CD4-positive, alpha-beta T cell treated with Interleukin-21 for 1 hour (primary cell): ENCODE measurements at places on chromosomes 4 and X.

DNA sequence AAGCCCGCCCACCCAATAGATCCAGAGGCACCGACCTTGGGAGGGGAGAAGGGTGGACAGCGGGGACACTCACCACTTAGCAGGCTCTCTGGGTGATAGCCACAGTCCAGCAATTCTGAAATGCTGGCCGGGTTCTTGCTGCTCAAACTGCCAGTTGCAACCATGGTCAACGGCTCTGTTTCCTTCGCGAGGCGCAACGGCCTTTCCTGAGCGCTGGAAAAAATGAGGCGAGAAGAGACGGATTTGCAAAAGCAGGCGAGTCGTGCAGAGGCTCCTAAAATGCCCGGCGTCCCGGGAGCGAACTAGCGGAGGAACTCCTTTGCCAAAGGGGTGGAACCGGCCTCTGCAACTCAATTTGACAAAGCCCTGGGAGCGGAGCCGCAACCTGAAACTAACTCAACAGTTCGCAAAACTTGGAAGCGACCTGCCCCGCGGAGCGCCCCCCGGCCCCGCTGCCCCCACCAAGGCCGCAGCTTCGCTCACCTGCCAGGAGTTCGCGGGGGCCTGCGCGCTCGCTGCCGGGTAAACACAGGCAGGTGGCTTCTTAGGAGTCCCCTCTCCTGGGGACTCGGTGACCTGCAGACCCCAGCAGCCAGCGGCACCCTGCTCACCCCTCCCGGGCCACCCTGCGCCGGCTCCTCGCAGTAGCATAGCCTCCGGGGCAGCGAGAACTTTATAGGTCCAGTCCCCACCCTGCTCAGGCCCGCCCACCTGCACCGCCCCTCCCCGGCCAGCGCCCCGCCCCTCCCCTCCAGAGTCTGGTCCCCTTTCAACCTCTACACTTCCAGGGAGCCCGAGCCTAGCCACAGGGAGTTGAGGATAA, at the start of gene DDIT4L:
Gene DDIT4L, minus strand, starts transcription at position 649 of the 823 bp plus-strand sequence. Its CDS starts 485 bp downstream, at position 164.
- no peak for DNase-seq

GRCh38 chr4:41106081-41106480, 108.3 kb downstream of the APBB2 start:
- DNase-seq: no peak

GRCh38 chr4:186979961-186980745, 256.5 kb upstream of the FAT1 start:
- DNase-seq: no peak

DNA sequence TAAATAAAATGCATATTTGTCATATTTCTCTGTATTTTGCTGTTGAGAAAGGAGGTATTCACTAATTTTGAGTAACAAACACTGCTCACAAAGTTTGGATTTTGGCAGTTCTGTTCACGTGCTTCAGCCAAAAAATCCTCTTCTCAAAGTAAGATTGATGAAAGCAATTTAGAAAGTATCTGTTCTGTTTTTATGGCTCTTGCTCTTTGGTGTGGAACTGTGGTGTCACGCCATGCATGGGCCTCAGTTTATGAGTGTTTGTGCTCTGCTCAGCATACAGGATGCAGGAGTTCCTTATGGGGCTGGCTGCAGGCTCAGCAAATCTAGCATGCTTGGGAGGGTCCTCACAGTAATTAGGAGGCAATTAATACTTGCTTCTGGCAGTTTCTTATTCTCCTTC, 3.3 kb downstream of the HTT start:
- DNase-seq: no peak

DNA sequence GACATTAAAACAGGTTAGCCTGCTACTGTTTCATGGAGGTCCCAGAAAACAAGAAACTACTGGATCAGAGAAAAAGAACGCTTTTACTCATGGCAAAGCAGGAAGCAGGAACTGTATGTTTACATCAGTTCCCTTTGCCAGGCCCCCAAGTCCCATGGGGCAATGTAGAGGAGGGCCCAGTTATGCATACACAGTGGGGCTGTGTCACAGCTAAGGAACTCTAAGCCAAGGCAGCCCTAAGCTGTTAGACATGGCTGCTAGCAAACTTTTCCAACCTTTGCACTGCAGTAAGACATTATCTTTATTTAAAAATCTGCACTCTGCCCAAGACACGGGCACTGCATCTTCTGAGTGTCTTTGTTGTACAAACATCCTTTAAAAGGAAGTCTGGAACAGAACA, 975.8 kb downstream of the C4orf33 start:
- no peak for DNase-seq

GRCh38 chr4:65831828-65832227, 161.5 kb upstream of the EPHA5 start:
- no peak for DNase-seq

DNA sequence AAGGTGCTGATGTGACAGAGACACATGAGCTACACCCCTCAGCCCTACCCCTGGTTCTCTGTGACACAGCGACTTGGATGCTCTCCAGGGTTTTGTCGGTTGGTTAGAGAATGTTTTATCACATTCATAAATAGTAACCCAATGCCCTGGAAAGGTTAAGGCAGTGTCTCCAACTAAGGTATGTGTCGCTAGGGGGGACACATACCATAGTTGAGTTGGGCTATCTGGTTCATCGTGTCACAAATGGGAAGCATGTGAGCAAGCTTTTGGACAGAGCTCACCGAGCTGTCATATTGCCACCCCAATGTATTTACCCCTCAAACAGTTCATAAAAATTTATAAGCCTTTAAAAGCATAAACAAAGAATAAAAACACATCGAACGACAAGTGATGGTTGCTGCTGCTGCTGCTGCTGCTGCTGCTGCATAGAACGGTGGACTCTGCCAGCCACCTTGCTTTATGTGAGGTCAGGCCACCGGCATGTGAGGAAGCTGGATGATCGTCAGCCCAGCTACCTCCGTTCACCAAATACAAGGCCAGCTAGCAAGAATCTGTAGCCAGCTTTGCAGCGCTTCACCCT, 55.9 kb downstream of the STOX2 start:
- DNase-seq: no peak

DNA sequence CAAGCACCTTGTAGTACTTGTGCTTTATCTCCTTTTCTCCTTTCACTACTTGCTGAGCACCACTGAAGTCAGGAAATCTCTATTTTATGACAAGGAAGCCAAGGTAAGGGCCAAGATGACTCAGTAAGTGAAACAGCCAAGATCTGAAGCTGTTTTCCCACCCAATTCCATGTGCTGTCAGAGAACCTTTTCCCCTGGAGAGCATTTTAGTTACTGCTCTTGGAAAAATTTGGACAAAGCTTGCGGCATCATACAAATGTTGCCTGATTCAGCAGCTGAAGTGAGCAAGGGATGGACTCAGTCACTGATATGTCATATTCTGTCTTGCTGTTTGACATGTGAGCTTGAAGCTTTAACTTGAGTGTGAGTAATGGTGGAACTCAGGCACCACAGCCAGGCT, 391.4 kb downstream of the RAB28 start:
- DNase-seq: no peak

GRCh38 chrX:144918936-144919335, 328.4 kb upstream of the SPANXN1 start:
- DNase-seq: no peak

DNA sequence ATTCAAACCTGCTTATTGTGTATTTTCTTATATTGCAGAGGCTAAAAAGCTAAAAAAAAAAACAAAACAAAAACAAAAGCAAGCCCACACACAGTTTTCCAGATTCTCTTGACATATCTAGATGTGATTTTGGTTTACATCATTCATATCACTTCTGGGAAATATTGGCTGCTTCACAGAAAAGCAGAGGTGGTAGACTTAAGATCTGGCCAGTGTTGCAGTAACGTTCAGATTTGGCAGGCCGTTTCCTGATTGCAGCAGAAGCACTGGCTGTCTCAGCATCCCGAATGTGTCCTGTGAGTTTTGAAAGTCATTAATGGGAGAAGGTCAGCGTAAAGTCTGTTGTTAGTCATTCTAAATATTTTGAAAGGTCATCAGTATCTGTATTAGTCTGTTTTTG, 2062.0 kb downstream of the ARAP2 start:
- no peak for DNase-seq

DNA sequence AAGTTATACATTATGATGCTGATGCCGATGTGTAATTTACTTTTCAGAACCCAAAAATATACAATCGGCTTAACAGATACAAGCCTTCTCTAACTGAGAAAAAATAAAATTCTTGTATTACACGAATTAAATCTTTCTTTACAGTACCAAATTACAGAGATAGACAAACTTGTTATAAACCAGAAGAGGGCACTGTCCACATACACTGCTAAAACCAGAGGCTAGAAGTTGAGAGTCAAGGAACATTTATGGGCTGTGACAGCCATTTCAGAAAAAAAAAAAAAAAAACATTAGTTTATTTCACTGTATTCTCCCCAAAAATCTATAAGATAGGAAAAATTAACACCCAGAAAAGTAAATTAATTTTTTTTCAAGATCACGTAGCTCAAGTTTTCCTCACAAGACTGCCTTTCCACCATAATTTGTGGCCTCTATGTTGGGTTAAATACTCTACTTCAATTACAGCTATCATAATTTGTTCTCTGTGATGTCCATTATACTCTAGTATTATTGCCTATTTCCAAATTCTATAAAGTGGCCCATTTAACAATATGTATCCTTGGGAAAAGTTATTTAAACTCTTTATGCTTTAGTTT, 12.0 kb downstream of the EREG start:
- DNase-seq: peak; percentile 52

DNA sequence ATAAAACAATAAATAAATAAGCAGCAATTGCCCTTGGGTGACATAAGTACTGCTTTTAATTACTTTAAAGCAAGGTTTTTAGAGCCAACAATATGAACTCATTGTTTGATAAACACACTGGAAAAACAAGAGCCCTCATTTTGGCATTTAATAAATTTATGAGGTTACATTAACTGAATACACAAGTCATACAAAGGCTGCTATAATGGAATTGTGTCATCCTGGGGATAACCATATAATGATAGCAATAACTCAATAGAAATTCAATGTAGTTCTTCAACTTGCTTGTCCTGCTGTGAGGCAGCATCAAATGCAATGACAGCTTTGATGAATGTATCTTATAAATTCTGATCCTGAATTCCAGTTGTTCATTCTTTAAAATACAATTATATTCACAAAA, 1512.5 kb downstream of the STIM2 start:
- DNase-seq: no peak

GRCh38 chr4:187444061-187444460, 551.5 kb upstream of the ZFP42 start:
- no peak for DNase-seq

DNA sequence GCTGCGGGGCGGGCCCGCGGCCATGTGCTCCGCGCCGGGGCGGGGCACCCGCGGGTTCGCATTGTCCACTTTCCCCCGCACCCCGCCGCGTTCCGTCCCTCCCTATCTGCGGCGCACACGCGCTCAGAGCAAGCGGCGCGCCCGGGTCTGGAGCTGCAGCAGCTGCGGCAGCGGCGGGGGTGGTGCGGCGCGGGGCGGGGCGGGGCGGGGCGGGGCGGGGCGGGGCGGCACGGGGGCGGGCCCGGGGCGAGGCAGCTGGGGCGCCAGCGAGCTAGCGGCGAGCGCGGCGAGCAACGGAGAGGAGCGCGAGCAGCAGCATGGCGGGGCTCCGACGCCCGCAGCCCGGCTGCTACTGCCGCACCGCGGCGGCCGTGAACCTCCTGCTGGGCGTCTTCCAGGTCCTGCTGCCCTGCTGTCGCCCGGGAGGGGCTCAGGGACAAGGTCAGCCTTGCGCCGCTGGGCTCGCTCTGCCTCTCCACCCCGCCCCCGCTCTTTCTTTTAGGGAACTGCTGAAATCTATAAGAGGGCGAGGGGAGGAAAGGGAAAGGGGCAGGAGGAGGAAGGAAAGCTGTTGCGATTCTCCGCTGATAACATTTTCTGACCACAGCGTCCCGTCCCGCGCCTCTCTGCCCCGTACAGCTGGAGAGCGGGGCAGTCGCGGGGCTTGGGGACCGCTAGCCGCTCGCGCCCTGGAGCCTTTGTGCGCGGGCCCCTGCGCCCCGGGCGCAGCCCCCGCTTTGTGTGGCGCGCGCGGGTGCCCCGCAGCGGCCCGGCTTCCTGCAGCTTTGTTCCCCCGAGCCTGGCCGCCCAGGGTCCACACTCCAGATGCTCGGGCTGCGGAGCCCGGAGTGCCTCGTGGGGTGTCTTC, at the start of gene TMEM131L:
Gene TMEM131L, plus strand, starts transcription at position 280 of the 868 bp plus-strand sequence. Its CDS starts 38 bp downstream, at position 318.
- peak; percentile 84 for DNase-seq

DNA sequence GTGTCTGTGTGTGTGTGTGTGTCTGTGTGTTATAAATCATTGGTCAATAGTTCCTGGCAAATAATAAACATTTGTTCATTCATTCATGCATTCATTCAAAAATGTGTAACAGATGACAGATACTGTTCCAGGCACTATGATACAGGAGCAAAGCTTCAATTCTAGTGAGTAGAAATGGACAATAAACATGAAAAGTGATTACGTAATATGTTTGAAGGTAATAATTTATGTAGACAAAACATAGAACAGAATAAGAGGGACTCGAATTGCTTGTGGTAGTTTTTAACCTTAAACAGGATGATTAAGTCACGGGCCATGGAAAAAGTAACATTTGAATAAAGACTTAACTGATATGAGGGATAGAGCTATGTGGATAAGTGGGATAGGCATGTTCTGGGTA, 90.1 kb upstream of the MAGEC2 start:
- DNase-seq: no peak

DNA sequence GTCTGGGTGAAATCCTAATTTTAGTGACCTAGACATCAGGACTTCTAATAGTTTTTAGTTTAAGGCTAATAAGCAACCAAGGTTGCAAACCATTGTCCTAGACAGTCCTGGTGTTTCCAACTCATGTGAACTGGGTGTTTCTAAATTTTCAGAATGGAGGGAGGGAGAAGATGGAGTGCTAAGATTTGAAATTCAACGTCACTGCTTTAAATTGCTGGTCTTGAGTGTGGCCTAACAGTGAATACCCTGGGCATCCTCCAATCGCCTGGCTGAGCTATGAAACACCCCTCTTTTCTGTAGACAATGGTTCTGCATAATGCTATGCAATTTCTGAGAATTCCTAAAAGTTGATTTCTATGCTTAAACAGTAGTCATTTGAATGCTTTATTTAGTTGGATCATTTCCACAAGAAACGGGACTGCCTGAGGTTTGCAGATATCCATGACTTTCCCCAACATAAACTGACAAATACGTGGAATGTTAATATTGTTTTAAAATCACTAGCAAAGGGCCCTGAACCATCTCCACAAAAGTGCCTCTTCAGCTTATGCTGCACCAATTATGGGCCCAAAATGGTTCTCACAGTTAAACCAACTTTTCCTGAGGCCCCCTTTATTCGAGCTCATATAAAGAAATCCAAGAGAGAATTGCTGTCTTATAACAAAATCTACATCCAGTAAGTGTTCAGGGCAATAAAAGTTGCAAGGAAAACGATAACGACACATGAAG, 1.1 kb downstream of the FBXL5 start:
- peak; percentile 18 for DNase-seq

DNA sequence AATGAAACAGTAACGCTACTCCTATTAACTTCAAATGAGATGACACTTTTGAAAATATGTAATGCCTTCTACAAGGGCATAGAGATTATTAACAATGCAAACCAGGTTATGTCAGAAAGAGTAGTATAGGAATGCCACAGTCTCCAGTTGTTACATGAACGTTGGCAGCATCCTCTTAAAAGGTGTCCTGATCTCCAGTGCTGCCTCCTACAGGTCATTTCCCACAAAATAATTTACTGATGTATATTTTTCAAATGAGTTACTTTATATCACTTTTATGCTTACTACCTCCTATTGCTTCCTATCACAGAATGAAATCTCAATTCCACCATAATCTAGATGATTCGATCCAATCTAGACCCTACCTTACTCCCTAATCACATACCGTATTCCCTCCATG, 195.2 kb upstream of the EPHA5 start:
- no peak for DNase-seq
